SW 1271 (cell line): ENCODE measurements at places on chromosomes 2 and 18.

GRCh38 chr2:122070241-122070731, 314.8 kb downstream of the TSN start:
- DNase-seq = no peak

DNA sequence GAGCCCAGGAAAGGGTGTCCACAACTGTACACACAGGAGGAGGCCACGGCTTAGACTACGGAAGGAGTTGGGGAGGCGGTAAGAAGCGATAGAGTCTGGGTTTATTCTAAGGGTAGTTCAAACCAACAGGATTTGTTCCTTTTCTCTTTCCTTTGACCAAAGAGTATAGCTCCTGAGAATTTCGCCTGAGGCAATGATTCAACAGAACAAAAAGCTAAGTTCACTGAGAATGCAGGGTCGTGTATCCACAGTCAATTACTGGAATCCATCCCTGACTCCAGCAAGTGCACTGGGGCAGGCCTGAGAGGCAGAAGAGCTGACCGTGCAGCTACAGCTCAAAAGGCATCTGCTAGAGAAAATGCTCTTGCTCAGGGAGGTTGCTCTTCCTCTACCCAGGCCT, 140.9 kb downstream of the TFCP2L1 start:
- no peak for DNase-seq

DNA sequence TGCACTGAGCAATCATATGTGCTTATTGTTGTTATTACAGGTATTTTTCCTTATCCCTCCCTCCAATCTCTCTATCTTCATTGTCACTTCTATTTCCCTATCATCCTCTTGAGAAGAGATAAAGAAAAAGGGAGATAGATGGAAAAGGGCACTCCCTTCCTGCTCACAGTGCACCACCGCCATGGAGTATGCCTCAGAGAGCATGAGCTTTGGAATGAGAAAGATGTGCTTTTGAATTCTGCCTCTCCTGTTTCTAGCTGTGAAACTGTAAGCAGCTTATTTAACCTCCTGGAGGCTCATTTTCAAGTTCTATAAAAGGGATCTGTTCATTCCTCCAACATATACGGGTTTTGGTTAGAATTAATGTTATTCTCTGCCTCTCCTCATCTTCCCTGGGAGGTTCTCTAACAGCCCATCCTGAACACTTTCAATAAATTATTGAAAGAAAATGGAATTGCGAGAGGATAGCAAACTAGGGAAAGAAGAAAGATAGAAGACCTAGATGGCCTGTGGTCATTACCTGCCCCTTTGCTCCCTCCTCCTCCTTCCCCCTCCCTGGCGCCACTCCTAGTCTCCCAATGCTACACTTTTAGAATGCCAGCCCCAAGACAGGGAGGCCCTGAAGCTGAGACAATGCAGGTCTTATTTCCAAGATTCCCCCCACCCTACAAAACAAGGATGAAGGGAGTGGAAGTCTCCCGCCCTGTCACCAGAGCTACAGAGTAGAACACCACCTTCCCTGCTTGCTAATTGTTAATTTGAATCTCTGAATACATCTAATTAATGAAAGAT, 37.8 kb downstream of the FIGN start:
- no peak for DNase-seq

DNA sequence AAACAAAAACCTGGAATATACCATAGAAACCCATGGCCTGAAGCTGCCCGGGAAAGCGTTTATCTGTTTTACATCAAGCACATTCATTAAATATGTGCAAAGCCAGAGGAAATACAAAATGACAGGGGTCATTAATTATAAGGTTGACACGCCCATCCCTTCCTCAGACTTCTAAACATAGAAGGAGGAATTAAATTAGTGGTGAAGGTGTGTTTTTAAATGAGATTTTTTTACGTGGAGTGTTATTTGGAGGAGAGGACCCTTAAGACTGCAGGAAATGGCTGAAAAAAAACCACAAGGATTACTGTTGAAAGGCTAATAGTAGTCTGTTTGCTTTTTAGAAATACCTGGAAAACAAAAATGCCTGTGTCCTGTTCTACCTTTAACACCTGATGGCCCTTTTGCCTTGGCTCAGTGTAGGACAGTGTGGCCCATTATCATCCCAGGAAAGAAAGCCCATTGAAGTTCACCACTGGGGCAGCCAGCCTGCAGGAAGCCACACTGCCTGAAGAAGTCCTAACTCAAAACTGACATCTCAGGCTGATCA, 123.2 kb downstream of the EPHA4 start:
- no peak for DNase-seq

GRCh38 chr2:176159663-176160250, 2.6 kb downstream of the HOXD3 start:
- no peak for DNase-seq

- no peak for DNase-seq
Observed at GRCh38 chr2:111966241-111966640, 67.8 kb downstream of the MERTK start.

DNA sequence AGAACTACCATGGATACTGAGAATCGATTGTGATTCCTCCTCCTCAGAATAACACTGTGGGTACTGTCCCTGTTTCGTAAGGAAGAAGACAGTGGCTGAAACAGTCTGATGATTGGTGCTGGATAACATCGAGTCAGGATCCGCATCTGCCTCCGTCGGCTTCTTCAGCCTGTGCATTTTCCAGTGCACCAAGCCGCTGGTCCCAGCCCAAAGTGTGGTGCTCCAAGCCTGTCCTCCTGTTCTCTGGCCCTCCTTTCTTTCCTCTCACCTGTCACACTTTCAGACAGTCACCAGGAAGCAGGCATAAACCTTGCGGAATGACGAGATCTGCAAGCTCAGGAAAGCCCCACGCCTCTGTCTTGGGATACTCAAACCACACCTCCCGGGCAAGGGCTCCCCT, 30.6 kb downstream of the PTGR3 start:
- DNase-seq = no peak

- no peak for DNase-seq
Observed at GRCh38 chr2:234730066-234730640, 221.7 kb upstream of the SH3BP4 start.

DNA sequence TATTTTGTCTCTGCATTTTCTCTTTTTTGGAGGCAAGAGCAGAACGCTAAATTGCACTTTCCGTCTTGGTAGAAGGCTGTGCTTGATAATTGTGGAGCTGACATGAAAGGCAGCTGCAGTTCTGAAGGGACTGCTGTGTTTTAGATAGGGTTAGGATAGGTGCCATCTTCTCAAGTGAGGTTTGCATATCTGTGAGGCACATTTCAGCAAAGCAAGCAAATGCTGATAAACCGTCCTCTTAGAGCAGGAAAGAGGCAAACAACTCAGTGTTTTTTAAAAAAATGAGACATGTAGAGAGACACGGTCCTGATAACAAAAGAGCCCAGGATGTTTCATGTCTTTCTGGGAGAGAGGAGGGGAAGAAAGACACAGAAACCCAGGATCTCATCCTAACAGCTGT, 217.7 kb downstream of the SOCS6 start:
- no peak for DNase-seq

GRCh38 chr2:3504741-3505140, 14.6 kb downstream of the ADI1 start:
- DNase-seq = no peak
